ENCODE measurements at places on chromosomes 4 and X.

GRCh38 chr4:107153956-107154355 is 117.8 kb upstream of the DKK2 start:
- peak; percentile 4 for DNase-seq

DNA sequence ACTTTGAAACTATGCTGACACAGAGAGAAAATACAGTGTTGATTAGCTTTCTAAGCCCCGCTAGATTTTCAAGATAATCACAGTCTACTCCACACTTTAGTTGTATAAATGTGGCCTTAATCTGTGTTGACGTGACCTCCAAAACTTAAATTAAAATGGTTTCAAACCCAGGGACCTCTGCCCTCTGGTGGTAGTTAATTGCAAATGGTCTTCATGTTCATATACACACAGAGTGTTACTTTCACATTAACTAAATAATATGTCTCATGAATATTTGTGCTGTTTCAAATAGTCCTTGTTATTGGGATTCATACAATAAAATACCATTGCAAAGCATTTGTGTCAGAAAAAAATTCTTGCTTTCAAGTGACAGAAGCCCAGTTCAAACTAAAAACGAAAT is 64.3 kb downstream of the TASL start:
- no peak for DNase-seq

GRCh38 chr4:85672116-85672515 is 197.2 kb downstream of the ARHGAP24 start:
- DNase-seq: peak; percentile 72

DNA sequence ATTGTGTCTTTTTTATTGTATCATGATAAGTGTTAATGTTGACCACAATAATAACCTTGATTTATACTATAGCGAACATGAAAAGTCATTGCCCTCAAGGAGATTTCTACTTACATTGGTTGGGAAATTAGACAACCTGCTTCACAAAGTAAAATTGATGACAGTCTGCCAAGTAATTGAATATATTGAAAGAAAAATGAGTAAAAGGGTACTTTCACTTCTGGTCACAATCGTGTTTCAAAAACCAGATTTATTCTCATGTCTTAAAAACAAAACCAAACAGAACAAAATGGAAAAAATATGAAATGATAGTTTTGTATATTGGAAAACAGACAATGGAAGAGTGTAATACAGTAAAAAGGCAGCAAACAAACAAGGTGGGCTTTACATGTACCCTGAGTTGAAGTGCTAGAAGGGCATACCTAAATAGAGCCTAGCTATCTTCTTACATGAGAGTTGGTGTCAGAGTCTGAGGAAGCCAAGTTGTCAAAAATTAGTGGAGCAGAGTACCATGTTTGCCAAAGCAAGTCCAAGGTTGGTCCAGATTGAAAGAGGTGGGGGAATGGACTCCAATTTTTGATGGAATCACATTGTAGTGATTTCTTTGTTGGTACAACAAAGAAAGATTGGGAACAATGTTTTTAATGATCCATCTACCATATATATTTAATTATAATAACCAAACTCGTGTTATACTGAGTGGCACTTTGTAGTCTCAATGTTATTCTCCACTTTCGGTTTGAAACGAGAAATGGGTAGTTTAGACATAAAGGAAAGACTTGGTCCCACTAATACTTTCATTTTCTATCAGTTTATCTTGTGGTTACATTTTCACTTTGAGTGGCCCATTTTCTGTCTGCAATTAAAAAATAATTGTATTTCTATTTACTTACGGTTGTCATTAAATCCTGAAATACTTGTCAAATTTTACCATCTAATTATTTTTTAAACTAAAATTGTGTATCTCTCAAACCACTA is 775.6 kb downstream of the STIM2 start:
- DNase-seq: no peak

DNA sequence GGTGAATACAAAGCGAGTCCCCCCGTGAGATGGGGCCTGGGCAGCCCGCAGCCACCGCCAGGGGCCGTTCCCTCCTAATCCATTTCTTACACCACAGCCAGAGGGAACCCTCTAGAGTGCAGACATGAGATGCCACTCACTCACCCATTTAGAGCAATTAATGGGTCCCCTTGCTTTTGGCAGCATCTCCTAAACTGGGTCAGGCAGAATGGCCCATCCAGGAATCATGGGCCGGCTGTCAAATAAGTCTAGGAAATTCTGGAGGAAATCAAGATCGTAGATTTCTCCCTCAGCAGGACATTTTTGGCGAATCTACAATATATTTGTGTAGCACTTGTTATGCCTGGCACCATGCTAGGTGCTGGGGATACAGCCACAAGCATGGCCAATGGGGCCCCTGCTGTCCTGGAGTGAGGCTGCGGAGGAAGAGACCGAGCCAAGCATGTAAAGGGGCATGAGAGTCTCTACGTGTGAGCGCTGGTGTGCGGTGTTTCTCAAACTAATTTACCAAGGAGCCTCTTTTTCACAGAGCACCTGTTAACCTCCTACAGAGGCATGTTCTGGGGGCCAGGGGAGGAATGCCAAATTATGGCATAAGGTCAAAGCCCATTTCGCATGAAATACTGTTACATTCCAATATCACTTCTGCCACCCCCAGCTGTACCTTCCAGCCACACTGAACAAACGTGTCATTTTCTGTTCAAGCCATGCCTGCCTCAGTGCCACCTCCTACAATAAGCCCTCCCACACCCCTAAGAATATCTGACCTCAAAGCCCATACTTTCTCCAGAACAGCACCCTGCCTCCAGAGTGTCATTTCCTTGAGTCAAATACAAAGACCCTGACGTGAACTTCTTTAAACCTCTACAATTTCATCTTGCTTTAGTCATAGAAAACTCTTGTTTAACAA is 28.1 kb upstream of the JAKMIP1 start:
- no peak for DNase-seq

DNA sequence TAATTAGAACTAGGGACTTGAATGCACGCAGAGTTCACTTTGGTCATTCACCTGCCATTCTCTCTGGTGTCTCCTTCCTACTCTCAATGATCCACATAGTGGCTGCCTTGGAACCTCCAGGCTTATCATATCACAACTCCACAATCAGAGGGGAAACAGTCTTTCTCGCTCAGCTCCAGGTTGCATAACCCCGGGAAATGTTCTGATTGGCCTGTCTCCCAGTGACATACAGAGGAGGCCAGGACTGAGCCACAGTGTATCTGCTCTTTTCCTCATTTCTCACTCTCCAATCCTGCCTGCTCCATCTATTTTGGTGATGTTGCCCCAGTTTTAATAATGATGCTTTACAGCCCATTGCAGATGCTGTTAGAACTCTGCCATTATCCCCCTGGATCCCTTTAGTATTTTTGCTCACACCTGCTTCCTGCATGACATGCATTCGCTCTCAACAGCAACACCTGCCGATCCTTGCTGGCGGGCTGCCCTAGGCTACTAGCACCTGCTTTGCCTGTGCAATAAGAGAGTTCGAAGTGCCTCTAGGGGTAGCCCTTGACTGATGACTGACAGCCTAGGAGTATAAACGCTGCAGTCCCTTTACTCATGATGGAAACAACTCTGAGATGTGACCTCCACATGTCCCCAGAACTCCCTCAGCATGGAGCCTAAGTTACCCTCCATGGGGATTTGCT is 211.3 kb upstream of the RPS6KA3 start:
- DNase-seq: no peak

- DNase-seq: no peak
Measured at GRCh38 chrX:12488220-12488619, 303.0 kb upstream of the PRPS2 start.

DNA sequence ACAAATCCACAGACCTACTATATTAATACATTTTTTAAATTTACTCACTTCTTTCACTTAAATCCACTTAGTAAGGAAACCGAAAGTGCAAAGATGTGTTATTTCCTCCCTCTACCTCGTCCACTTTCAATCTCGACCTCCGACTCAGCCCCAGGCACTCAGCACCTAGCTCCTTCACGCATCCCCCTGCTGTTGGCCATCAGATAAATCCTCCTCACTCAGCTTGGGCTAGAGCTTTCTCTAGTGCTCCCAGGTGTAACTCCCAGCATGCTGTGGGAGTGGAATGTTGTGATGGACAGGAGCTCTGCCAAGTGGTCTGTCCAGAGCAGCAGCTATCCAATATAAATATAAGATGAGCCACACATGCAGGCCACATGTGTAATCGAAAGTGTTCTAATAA is 26.7 kb upstream of the TEC start:
- no peak for DNase-seq

DNA sequence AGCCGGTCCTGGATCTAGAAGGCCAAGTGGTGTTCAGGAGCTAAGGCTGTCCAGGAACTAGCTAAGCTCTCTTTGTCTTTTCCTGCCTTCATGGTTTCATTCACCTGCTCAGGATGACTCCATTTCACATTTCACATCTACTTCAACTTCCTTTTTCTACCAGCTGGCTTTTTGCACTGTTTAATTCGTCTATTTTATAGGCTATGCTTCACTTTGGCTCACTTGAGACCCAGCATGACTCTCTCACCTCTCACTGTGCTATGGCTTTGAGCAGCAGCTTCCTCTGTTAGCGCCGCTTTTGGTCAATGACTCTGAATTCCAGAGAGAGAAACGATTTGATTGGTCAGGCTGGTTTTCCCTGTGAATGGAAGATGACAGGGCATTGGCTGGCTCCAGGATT is 213.5 kb upstream of the CLNK start:
- DNase-seq: no peak

- peak; percentile 69 for DNase-seq
Measured at GRCh38 chrX:54808109-54808604, 612 bp downstream of the MAGED2 start.

- DNase-seq: no peak
Measured at GRCh38 chrX:130170752-130171445, 863 bp upstream of the RAB33A start.

GRCh38 chr4:24557026-24558025 is 27.0 kb downstream of the DHX15 start:
- peak; percentile 53 for DNase-seq

DNA sequence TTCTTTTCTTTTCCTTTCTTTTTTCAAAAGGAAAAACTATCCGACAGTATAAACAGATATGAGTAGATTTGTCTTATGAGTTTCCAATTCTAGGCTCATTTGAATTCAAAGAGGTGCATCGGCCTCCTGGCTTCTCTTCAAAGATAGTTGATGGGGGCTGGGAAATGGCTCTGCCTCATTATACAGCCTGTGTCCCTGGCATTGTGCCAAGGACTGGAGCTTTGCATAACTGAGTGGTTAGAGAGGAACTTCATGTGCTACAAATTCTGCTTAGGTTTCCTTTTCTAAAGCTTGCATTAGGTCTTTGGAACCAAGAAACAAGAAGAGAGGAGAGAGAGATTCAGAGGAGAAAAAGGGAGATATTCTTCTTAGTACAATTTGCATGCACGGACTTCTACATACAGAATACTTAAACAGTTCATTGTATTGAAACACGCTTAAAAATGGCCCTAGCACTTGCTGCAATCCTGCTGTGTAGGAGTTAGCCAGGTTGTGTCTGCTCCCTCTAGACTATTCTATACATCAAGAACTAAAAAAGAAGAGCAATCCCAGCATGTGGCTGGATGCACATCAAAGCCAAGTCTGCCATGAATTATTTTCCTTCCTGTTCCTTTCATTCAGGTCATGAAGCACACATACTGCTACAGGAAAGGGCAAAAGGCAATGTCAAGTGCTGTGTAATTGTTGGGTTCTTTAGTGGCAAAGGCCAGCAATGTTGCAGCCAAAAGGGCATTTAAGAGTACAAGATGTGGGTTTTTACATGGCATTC is 70.9 kb downstream of the INTS12 start:
- peak; percentile 13 for DNase-seq

DNA sequence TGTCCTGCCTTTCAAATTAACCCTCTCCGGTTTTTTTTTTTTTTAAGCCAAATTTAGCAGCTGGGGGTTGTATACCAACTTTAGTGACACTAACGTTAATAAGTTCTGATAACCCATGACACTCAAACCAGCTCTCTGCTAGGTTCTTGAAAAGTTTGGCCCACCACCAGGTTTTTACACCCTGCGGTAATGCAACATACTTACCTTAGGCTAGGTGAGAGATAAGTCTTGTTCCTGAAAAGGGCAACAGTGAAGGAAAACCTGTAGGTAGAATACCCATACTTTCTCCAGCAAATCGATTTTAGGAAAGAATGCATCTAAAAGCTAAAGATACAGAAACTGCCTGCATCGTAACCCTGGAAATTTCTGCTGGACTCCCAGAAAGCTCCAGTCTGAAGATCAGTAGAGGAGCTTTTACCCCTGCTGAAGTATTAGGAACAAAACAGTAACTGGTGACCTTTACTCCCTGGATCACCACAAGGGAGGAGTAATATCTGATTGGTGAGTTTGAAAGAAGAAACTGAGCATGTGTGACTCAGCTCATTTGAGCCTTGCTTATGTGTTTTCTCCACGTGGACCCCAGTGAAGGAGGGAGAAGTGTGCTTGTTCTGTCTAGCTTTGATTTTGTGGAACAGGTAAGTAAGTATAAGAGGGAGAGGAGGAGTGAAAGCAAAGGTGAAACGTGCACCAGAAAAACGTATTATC is 34.4 kb upstream of the COX18 start:
- DNase-seq: peak; percentile 2

DNA sequence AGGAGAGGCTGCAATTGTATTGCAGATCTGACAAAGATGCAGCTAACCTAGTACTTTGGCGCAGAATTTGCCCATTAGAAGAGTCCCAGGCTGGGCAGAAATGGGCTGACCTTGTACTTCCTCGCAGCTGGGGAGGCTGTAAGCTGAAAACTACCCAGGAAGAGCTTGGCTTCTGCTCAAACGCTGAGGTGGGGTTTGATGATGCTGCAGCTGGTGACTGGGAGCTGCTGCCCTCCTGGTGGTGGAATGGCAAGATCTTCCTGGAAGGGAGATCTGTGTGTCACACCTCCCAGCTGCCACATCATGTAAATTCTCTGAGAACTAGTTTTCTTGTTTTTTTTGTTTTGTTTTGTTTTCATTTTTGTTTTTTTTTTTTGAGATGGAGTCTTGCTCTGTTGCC is 17.4 kb downstream of the CCNG2 start:
- peak; percentile 29 for DNase-seq

- DNase-seq: no peak
Measured at GRCh38 chr4:161132715-161133425, 1030.9 kb downstream of the FSTL5 start.

GRCh38 chr4:153206534-153206933 is 2.3 kb downstream of the TRIM2 start:
- no peak for DNase-seq

- peak; percentile 32 for DNase-seq
Measured at GRCh38 chr4:5824635-5825034, 68.3 kb downstream of the CRMP1 start.

DNA sequence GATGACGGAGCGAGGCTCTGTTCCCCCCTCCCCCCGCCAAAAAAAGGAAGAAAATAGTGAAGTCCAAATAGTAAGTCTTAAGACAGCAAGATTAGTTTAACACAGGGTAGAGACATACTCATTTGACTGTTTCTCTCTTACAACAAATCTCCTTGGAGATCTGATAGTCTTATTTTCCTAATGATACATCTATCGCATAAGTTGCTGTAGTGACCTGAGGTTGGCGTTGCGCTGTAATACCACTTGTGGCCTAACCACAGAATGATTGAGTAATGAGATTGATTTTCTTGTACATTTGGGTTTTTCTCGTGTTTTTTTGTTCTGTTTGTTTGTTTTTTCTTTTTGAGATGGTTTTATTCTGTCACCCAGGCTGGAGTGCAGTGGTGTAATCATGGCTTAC is 27.2 kb downstream of the OCIAD1 start:
- DNase-seq: no peak

- DNase-seq: no peak
Measured at GRCh38 chr4:40388239-40388638, 53.1 kb downstream of the CHRNA9 start.

- peak; percentile 56 for DNase-seq
Measured at GRCh38 chr4:171812665-171813525, at the start of gene GALNTL6. GALNTL6 (plus strand) TSS chr4:171813404.

- DNase-seq: no peak
Measured at GRCh38 chr4:174873931-174874330, 44.2 kb upstream of the ADAM29 start.
